Activated T-helper 1 cell treated with anti-CD3 and anti-CD28 coated beads, Interleukin-2, amount 50 U/mL, for 16 hours (primary cell): ENCODE measurements at places on chromosomes 1 and 21.

DNA sequence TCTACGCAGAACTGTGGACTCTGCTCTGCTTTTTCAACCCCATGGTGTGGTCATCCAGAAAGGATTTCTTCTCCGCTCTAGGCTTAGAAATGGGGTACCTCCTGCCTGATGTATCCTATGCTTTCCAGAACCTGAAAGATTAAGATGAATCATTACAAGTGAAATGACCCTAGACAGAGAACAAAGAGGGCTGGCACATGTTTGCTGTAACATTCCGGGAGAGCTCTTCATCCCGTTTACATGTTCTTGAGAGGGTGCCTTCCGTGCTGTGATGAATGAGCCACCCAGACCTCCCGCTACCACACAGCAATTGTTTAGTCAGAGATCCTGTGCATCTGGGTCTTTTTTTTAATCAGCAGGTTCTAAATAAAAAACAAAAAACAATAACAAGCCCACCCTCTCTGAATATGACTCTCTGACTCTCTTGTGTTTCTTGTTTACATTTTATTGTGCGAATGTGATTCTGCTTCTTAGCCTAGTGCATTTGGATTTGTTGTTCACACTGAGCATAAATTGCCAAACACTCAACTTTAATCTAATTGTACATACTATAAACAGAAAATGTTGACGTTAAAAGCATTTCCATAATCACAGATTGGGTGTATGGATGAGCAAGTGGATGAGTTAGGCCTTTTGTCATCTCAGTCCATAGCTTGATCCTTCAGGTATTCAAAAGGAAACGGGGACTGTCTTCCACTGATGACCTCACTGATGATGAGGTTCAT, 87.1 kb downstream of the GPR88 start:
- no peak for DNase-seq

DNA sequence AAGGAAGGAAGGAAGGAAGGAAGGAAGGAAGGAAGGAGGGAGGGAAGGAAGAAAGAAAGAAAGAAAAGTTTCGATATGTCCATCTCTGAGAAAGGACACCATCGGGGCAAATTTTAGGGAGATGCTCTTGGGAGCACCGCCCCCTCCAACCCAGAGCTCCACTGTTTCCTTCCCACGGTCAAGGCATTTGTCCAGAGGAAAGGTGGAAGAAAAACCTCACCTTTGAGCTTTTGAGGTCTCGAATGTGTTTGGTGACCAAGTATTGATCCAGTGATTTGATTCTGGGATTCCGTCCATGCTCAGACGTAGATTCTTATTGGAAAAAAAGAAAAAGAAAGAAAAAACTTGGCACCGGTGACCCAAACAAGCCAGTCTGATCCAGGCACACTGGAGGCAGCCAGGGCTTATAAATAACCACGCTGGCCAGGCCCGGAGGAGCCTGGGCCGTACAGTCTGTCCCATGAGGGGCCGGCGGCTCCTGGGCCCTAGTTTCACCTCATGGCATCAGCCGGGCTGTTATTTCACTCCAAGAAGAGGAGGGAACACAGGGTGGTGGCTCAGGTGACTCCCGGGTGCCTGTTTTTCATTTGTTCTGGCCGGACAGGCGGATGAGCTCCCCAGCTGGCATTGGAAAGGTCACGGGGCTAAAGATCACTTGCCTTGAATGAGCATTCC, 36.1 kb upstream of the SLC25A33 start:
- DNase-seq: no peak

DNA sequence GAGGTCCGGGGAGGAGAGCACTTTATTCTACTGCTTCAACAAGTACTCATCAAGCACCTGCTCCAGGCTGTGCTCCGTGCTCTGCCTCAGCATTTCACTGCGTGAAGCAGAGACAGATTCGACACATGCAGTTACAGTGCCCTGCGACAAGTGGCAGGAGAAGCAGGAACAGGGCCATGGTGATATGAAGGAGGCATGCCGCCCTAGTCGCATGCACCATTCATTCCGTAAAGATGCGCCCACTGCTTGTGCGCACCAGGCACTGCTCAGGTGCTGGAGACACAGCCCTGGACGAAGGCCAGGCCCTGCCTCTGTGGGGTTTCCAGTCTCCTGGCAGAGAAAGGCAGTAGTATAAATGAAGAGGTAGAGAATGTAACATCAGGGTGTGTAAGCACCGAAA, 206.6 kb downstream of the HIVEP3 start:
- no peak for DNase-seq

DNA sequence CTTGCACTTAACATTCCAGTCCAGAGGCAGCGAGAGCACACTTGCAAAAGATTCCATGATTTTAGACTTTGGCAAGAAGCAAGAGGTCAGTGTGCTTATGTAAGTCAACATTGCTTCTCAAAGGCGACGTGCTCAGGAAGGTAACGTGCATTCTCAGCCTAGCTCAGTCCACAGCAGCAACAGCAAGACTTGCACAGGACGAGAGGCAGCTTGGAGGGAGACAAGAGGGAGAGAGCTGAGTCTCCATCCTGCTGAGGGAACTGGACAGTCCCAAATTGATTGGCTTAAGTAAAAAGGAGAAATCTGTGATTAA, 56.5 kb downstream of the PTP4A2 start:
- no peak for DNase-seq

DNA sequence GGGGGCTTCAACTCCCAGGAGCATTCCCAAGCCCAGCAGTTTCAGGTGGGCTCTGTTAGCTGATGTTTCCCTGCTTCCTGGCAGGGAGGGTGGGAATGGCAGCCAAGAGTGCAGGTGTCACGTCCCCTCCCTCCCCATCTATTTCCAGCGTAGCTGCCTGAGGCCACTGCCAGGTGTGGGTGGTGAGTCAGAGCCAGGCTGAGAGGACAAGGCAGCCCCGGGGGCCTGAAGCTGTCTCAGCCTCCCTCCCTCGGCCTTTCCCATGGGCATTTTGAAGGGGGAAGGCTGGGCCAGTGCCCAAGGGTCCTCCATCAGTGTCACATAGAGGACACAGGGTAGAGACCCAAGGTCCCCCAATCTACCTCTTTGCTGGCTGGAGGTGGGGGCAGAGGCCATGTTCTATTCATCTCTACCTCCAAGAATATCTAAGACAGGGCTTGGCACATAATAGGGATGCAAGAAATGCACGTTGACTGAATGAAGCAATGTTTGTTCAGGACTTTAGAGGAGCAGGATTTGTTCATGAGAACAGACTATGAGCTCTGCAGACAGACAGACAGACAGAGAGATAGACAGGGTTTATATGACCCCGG, 34.4 kb upstream of the ID3 start:
- no peak for DNase-seq
